Activated CD8-positive, alpha-beta memory T cell treated with anti-CD3 and anti-CD28 coated beads for 24 hours (primary cell): ENCODE measurements at places on chromosomes 11 and 22.

DNA sequence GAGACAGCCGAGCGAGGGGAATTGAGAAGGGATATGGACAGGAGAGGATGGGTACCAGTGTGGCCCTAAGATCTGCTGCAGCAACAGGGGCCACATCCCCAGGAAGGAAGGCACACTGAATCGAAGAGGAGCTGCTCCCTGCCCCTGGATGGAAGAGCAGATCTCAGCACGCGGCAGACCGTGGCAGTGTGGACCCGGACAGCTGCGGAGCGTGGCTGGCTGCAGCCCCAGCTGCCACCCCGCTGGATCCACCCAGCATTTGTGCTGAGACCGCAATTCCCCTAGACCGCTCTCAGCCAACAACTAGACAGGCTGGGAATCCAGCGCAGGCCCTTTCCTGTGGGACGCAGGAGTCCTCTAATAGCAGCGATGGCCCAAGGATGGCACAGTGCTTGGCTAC lies 94.7 kb downstream of the NECTIN1 start:
- no peak for DNase-seq

DNA sequence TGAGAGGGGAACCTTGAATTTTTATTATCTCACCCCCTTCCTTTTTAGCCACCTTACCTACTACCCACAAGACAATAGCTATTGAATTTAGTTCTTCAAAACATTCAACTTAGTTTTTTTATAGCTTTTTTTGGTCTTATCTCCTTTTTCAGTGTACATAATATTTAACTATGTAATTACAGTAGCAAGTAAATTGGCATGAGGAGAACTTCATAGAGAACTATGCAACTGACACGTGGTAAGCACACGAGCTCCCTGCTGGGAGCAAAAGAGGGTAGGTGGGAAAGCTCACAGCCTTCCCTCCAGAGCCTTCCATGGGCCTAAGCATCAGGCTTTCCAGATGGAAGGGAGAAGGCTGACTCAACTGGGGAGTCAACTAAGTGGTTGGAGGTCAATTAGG lies 22.1 kb upstream of the ZDHHC13 start:
- DNase-seq: no peak

GRCh38 chr22:24189249-24190158 lies 8.2 kb downstream of the SUSD2 start:
- peak; percentile 74 for DNase-seq

- no peak for DNase-seq
Measured at GRCh38 chr22:37240941-37241320, 3.1 kb downstream of the RAC2 start.

DNA sequence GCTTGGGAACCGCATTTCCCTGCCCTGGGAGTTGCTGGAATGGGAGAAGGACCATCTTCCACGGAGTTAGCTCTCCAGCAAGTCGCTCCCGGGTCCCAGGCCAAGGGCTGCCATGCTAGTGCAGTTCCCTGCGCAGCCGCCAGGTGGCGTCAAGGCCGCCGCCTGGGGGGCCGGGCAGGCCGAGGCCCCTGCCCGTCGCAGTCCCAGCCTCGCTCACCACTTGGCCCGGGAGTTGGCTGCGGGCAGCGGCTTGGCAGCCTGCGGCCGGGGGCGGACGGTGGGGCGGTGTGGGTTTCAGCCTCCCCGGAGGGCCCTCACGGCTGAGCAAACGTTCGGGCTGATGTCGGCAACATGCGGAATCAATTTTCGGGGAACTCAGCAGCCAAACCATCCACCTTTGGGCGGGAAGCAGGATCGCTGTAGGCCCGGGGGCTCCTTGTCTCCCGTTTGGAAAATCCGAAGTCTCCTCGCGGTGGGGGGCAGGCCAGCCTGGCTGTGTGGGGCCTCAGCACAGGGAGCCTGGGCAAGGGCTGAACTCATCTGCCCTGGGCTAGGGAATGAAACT lies 415.1 kb downstream of the SOX6 start:
- DNase-seq: peak; percentile 59

DNA sequence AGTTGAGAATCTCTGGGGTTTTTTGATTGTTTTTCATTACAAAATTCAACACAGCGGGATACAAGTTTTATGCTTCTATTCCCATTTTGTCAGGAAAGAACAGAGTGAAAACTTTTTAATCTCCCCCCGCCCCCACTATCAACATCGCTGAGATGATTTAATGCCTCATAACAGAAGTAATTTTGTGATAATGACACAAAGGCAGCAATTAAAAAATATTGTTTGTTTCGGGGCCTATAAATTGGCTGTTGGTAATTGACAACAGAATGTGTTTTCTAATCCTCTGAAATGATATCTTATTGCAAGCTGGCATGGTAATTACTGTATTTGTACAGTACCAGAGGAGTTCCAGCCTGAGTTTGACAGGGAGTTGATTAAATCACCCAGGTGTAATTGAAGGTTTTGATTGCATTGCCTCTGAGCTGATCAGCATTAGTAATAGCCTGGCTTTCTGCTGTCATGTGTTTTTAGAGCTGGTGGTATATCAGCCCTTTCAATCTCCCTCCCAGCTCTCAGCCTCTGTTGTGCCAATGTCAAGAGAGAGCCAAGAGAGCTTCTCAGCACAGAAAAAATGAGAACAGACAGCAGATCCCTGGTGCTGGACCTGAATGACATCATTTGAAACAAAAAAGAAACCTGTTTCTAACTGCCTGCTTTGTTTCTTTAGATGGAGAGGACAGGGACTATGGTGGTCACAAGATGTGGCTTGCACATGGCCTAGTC lies 265.1 kb downstream of the FAM76B start:
- no peak for DNase-seq

GRCh38 chr22:40955571-40955970 lies 4.4 kb downstream of the RBX1 start:
- DNase-seq: no peak

GRCh38 chr11:20303391-20303965 lies 60.0 kb upstream of the HTATIP2 start:
- DNase-seq: no peak

DNA sequence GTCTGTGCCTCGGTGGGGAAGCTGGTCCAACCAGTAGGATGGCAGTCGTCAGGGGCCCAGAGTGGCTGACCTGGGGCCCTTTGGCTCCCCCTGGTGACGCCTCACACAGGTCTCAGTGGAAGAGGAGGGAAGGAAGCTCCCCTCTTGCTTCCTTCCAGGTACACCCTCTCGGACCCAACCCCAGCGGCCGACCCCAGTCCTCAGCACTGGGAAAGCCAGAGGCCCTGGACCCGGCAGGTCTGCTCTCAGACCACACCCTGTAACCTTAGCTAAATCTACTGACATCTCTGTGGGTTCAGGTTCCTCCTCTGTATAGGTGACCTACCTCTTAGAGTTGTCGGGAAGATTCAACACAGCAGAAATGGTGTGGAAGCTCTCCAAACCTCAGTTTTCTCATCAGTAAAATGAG lies 3.4 kb upstream of the SCUBE1 start:
- DNase-seq: peak; percentile 87

DNA sequence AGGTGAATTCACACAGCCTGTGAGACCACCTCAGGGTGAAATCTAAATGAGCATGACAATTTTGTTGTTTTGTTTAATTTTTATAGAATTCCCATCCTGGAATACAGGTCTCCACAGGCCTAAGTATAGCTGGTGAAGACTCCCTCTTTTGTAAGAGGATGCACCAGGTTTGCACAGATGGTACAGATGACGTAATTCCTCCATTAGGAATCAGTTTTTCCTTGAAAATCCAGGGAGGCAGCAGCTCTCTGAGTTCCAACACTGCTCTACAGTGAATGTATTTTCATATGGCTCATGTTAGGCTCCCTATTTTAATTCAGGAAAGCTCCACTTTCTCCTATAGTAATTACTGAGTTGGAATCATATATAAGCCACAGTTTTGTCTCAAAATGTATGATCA lies 47.2 kb downstream of the USP28 start:
- no peak for DNase-seq

- DNase-seq: no peak
Measured at GRCh38 chr11:113974741-113975470, at the start of gene HTR3A. Gene HTR3A, plus strand, starts transcription at chr11:113975108. Its CDS starts 218 bp downstream, at chr11:113975326.

DNA sequence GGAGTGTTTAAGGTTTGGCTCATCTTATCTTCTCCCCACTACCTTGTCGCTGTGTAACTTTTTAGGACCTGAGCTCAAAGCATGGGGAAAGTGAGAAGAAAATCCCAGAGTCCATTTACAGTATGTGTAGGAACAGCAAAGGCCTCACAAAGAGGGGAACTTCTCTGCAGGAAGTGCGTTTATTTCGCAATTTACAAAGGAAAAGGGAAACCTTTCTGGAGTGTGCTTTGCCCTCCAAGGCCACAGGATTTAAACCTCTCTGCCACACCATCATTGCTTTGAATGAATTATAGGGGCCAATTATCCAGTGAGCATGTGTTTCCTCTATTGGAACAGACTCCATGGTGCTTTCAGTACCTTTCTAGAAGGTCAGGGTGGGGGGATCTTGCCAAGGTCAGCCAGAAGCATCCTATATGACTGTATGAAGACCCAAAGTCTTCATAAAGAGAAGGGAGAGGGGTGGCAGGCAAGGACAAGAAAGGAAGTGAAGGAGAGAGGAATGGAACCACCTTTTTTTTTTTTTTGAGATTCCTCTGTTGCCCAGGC lies 68.1 kb upstream of the LMO2 start:
- no peak for DNase-seq

DNA sequence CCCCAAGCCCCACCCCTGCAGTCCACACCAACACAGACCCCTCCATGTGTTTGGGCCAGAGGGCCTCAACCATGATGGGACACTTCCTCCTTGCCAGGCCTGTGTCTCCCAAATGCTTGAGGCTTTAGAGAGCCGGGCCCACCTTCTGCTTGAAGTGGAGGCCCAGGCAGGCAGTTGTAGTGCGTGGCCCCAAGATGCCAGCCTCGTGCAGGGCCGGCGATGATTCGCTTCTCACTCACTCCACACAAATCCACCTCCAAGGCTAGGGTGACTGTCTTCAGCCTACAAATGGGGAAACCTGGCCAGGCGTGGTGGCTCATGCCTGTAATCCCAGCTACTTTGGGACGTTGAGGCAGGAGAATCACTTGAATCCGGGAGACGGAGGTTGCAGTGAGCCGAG lies 5.7 kb downstream of the PRR5 start:
- no peak for DNase-seq

DNA sequence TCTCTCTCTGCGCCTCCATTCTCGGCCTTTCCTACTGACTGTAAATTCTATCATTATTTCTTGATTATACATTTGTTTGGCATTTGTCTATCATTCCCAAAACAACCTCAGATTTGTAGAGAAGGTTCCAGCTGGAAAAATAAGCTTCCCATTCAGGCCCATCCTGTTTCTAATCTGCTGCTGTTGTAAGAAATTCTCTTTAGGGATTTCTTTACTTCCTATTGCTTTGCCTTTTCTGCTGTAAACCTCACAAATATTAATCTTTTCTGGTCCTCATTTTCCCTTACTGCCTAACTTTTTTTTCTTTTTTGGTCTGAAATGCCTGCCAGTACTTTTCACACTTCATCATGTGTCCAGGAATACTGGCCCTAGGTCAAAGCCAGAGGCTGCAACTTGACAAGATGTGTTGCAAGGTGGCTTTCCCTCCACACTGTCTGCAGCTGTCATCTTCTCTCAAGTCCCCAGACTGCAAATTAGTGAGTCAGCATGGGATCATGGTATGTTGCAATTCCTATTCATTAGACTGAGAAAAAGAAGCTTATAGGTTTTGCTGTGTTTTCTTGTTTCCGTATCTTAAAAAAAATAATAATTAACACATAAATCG lies 858.7 kb upstream of the CHORDC1 start:
- DNase-seq: no peak

GRCh38 chr22:42907404-42908373 lies 50.6 kb upstream of the ARFGAP3 start:
- no peak for DNase-seq

- peak; percentile 50 for DNase-seq
Measured at GRCh38 chr22:23059284-23059948, 10.9 kb upstream of the GNAZ start.

DNA sequence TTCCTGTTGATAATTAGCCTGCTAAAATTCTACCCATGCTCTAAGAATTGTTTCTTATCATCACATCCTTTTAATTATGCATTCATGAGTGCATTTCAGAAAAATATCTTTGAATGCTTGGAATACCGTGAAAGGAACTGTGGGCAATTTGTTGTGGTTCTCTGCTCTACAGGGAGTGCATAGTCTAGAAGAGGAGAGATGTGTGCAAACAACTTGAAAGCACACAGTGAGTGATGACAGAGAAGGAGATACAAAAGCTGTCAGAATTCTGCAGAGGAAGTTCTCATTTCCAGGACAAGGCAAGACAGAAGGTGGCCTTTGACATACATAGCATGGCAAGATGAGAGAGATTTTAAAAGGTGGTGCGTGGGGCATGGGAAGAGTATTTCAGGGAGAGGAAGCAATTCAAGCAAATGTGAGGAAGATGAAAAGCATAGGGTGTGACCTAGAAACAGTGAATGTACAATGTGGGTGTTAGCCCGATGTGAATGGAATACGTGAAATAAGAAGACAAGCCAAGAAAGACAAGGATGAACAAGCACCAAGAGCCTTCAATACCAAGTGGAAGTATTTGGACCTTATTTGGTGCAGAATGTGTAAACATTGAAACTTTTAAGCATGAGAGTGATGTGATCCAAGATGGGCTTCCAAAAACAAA lies 5.0 kb downstream of the MMP8 start:
- no peak for DNase-seq

- peak; percentile 64 for DNase-seq
Measured at GRCh38 chr22:20803696-20804324, 29.9 kb downstream of the SERPIND1 start.

DNA sequence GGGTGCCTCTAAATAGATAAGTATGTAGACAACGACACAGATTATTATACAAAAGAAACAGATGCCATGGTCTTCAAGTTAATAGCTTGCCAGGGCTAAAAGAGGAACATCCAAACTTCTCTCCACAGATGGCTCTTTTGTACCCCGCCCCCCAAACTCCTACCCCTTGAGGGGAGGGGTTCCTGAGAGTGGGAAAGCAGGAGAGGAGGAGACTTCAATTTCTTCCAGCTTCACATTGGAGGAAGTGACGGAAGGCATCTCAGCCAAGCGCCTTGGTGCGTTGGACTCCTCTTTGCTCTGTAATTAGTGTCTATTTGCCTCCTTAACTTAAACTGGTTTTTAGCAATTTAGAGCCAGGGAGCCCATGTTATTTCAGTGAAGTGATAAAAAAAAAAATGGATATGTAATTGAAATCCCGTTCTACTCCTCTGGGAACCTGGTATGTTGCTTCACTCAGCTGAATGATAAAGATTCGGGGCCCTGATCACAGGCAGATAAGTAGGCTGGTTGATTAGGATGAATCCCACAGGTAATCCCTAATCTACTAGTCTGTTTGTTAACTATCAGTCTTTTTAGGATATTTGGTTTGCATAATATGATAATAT lies 580.9 kb upstream of the CADM1 start:
- DNase-seq: no peak

GRCh38 chr11:112611771-112612170 lies 349.4 kb upstream of the NCAM1 start:
- DNase-seq: no peak

DNA sequence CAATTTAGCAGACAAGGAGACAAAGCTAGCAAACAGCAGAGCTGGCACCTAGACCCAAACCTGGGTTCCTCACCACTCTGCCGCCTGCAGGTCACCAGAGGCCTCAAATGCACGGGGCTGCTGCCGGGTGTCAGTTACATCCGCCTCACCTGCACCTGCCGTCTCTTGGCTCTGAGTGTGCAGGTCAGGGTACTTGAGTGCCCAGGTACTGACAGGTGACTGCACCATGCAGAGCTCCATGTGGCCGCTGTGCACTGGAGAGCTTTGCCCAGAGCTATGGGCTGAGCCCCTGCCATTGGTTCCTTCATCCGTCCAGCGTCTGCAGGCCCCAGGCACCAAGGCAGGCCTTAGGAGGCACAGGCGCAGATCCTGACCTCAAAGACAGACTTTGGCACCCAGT lies 35.0 kb downstream of the PDGFB start:
- DNase-seq: no peak

GRCh38 chr11:79025622-79026021 lies 415.2 kb downstream of the TENM4 start:
- DNase-seq: no peak

GRCh38 chr11:57641011-57641807 lies 8.5 kb downstream of the YPEL4 start:
- DNase-seq: no peak
